ENCODE measurements at places on chromosomes 6 and 20.

GRCh38 chr6:162964488-162965140 is 236.8 kb downstream of the PACRG start:
- DNase-seq = no peak

DNA sequence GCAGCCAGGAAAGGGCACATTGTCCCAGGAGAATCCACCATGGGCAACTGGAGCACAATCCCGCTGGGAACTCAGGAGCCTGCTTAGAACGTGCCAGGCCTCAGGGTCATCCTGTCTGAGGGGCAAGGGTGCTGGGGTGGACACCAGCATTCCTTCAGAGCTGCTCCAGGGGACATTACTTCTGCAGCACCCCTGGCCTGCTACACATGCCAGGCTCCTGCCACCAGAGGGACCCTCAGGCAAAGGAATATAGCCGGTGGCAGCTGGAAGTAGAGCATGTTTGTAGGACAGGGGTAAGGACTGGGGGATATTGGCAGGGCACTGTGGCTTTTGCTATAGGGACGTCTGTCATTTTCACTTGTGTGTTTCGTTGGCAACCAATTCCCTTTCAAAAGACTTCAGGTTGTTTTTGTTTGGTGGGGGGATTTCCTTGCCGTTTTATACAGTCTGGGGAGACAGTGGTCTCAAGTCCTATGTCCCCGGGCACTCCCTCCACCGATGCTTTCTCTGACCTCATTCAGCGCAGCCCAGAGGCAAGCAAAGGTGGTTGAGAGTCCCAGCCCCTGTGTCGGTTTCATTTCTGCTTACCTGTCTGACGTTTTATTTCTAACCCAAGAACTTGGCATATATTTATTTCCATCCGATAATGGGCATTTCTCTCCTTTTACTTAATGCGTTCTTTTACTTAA is 130.8 kb downstream of the JPH2 start:
- DNase-seq = peak; percentile 25

GRCh38 chr6:136083540-136083939 is 166.6 kb downstream of the MTFR2 start:
- no peak for DNase-seq

GRCh38 chr6:16146028-16146427 is 17.1 kb downstream of the MYLIP start:
- DNase-seq = no peak

- DNase-seq = no peak
Measured at GRCh38 chr6:169988769-169989550, 237.5 kb downstream of the ERMARD start.

- no peak for DNase-seq
Measured at GRCh38 chr20:13665709-13666395, 27.1 kb upstream of the TASP1 start.

DNA sequence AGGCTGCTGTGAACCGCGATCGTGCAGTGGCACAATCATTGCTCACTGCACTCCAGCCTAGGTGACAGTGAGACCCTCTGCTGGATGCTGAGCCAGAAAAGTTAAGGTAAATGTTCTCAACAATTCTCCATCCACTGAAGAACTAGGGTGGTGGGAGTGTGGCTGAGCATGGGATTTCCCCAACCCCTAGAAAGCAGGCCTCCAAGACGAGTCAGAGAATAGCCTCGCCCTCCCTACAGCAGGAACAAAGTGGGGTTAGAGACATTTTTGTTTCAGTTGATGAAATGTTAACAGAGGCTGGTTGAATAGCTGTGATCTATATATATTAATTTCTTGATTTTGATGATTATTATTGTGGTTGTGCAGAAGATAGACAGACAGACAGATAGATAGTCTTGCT is 6.1 kb upstream of the ALDH8A1 start:
- no peak for DNase-seq

- DNase-seq = no peak
Measured at GRCh38 chr20:22684763-22685443, 100.5 kb upstream of the FOXA2 start.

GRCh38 chr6:112877134-112878100 is 530.3 kb downstream of the RFPL4B start:
- DNase-seq = no peak

DNA sequence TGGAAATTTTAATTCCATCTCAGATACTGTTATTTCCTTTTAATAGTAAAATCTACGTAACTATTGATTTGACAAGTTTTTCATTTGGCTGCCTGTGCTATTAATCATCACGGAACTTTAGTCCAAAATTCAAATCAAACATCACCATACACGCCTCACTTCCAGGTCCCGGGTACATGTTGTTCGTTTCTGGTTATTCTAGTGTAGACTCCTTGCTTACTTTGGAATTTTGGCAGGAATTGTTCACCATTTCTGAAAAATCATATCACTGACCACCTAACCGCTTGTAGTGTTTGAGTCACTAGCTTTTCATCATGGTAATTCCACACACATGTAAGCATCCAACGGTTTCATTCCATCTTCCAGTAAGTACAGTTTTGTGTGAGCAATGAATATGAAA is 98.0 kb upstream of the NHSL1 start:
- no peak for DNase-seq

DNA sequence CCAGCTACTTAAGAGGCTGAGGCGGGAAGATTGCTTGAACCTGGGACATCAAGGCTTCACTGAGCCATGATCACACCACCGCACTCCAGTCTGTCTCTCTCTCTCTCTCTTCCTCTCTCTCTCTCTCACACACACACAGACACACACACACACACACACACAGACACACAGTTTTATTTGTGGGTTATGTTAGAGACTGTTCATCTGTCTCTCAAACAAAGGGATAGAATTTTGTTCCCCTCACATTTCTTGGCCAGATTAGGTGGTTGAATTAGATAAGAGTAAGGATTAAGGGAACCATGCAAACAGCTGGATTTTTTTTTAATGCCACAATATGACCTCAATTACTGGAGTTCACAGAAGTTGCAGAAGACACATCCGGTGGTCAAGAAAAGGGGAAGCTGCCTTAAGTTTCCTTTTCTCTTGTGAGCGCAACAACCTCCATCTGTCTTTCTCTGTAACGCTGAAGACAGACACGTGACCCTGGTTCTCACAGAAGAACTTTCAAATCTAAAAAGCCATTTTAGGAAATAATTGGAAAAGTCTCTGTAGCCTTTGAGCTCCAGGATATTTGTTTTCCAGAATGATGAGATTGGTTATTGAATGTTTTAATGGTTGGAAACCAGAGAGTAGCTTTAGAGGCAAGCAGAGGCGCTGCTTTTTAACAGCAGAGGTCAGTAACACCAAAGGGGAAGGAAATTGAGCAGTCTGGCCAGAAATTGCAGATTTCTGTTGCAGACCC is 32.9 kb upstream of the LGSN start:
- no peak for DNase-seq

DNA sequence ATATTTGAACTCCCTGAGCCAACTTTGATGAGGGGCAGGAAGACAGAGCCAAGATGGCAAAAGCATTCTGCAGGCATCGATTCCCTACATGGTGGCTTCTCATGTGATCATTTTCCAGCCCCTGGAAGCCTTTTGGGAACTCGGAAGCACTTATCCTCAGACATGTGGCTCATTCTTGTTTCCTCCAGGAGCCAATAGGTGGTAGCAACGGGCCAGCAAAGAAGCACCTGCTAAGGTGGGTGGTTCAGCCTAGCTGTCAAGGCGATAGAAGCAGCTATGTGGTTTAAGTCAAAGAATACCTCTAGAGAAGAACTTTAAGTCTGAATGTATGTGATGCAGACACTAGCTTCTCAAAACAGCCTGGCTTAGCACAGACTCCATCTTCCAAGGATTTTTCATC is 64.9 kb upstream of the PAX1 start:
- no peak for DNase-seq

DNA sequence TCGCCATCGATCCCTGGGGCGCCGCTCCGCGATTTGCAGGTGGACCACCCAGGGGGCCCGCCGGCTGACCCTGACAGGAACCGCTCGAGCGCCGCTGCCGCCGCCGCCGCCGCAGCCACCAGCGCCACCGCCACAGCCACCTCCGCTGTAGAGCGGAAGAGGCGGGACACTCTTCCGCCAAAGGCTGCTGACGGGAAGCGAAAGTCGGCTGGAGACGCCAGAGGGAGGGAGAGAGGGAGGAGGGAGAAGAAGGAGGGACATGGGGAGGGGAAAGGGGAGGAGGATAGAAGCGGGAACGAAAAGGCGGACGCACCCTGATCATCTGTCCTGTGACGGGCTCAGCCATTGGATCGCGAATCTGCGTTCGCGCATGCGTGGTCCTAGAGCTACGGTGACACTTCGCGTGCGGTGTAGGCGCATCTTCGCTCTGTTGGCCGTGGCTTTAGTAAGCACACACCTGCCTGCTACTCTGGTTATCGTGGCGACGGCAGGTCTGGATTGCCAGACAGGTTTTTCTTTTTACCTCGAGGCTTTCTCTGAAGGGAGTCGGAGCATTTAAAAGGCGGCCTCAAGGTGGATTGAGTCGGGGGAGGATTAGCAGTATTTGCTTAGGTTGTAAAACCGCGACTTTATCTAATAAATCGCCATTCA is at the start of gene TMEM30A:
TSS of gene TMEM30A (minus strand) at position 161 of the 651 bp plus-strand sequence. CDS start at position 7, 154 bp downstream.
- peak; percentile 97 for DNase-seq

DNA sequence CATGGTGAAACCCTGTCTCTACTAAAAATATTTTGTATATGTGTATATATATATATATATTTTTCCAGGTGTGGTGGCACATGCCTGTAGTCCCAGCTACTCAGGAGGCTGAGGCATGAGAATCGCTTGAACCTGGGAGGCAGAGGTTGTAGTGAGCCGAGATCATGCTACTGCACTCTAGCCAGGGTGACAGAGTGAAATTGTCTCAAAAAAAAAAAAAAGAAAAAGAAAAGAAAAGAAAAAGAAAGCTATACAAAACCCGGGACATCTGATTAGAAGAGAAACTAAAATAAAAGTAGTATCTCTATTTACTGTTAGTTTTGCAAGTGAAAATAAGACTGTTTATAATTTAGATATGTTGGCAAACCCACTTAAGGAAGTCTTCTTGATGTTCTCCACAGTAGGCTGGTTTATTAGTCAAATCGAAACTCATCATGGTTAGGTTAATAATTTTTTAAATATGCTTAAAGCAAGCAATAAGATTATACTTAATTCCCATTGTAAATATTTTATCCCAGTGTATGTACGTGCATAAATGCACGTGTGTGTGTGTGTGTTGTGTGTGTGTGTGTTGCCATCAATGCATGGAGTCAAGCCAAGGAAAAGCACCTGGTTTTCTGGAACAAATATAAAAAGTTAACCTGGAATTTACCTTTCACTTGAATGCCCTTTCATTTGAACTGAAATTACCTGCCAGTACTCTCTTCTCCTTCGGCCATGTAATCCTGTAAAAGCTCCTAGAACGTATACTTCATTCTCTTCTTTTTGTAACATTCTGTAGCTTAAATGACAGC is 7.1 kb downstream of the VNN2 start:
- DNase-seq = no peak

DNA sequence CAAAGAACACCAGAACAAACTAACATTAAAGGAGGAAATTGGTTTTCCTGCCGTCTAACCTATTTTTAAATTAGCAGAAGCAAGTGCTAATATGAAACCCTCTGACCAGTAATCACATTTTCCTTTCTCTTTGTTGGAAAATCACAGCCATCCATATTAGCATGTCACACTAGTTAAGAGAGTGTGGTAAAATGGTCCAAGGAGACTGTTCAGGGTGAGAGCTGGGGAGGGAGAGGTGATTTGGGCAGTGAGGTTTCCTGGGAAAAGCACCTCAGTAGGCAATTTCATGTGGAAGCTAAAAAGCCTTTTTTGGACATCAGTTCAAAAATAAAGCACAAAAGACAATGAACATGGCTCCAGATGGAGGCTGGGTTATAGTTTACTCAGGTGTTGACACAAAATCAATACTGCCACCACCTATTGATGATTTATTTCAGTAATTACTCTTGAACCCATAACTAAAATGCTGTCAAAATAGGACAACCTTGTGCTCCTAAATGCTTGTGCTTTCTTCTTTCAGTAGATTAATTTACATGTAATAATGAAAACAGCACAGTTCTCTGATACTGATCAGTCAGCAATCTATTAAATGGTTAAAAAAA is 333.2 kb downstream of the SAMD5 start:
- no peak for DNase-seq

DNA sequence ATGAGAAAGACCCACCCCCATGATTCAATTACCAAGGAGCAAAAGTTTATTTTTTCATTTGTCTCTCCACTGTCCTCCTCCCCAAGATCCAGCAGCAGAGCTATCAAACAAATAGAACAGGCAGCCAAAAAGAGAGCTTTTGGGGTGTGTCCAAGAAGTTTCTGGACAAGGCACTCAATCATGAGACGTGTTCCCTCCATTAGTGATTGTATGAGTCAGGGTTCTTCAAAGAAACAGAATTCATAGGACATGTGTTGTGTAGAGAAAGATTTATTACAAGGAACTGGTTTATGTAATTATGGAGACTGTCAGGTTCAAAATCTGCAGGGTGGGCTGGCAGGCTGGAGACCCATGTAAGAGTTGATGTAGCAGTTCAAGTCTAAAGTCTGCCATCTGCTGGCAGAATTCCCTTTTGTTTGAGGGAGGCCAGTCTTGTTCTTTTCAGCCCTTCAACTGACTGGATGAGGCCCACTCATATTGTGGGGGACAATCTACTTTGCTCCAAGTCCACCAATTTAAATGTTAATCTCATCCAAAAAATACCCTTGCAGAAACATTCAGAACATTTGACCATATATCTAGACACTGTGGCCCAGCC is 248.1 kb upstream of the OPRM1 start:
- no peak for DNase-seq

DNA sequence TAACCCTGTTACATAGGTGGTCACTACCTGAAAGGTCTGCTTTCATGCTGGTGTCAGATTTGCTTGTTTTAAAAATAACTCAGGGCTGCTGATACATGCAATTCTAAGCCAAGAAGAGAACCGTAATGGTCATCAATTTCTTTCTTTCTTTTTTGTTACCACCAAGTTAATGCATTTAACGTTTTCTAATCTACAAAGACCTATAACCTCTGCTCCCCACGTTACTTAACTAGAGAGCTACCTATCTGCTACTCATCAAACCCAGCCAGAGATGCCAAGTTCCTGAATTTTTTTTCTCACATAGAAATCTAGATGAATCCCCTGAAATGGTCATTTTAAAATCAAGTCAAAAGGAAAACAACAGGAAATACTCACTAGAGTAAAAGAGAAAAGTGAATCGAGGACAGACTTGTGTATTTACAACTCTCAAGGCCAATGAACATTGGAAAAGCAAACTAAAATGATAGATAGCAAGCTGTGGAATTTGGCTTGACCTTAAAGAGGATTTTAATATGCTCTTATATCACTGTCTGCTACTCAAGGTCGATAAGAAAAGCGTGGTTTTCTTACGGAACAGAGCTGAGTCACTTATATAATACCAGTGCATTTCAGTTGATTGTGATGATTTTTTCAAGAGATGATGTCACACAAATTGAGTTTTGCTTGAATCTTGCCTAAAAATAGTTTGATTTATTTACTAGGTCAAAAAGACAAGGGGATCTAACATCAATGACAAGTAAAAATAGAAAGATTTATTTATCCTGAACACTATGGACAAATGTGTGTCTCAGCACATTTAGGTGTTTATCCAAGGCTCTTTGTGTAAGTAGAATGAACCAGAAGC is 67.9 kb downstream of the SGK1 start:
- DNase-seq = no peak

DNA sequence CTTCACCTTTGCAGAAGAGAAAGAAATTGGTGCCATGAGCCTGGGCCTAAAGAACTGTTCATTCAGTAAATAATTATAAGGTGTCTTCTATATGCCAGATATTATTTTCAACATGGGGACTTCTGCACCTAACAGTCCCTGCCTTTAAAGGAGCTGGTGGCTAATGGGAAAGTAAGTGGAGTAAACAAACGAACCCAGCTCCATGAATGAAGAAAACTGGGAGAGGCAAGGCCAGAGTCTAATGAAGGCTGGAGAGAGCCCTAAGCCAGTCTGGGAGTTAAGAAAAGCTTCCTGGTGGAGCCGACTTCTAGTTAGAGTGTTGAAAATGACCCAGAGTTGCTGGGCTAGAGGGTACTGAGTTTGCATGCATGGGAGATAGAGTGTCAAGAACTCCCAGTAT is 24.2 kb upstream of the EFHC1 start:
- DNase-seq = no peak
